Mesenteric fat pad (tissue), 1 donor: ENCODE measurements at places on chromosomes 7 and 10. TPM values are rescaled to one million over a fixed set of nuclear protein-coding genes. Genes with fewer than 3 reads are reported as not detected.

DNA sequence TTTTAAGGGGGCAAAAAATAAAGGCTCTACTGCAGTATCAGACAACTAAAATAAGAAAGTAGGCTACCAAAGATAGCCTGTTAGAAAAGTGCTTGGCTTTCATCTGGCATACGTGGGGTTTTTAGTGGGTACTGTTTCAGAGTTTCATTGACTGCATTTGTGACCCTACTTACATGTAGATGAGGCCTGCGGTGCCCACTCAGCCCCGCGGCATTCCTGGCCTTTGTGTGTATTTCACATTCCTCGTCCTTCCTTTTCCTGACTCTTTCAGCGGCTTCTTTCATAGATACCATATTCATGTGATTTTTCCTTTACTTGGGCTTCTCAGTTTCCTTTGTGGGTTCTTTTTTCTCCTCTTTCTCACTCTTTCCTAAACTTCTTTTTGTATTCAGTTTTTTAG is 50.7 kb downstream of the UBE3C start:
- no peak for DNase-seq

DNA sequence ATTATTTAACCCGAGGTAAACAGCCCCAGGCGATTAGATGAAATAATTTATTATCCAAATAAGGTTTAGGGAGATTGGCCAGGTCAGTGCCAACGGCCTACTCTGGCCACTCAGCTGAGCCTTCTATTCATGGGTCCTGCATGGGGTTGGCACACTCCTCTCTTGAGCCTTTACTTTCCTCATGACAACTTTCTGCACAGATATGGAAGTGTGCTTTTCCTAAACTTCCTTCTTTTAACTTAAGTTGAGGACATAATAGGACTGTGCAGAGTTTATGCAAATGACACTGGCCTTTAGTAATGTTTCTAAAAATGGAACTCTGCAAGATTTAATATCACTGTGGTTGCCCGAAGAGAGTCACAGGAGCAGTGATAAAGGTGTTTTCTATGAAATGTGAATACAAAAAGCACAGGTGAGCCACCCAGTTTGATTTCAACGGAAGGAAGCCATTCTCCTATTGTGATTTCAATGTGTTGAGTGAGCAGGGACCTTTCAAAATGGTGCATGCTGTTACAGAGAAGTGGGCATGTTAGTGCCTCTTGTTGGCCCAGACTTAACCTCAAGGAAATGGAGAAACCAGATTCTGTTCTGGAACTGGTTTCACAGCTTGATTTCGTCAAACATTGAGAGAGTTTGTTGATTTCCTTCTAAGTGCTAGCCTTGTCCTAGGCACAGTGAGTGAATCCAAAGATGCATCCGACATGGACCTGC is 55.7 kb downstream of the LYZL2 start:
- no peak for DNase-seq

- no peak for DNase-seq
These were observed 25.3 kb downstream of the GARIN1A start for GRCh38 chr7:128697302-128697905.

DNA sequence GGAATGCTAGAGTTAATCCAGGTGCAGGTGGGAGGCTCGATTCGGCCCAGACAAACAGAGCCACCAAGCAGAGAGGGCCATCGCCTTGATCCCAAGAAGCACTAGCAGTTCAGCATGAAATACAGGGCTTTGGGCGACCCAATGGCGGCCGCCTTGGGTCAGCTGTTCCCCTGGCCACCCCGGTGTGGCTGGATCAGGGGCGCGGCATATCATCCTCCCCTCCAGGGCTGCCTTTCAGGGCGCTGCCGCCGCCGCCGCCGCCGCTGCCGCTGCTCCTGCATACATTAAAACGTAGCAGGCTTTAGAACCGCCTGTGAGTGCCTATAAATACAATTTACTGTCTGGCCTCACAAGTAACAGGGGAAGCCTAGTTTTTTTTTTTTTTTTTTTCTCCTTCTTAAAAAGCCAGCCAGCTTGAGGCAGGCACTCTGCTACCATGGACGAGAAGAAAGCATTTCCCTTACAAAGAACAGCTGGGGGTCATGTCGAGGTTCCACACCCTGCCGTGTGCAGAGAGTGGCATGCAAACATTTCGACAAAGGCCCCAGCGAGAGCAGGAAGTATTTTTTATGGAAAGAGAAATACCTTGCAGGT is 57.7 kb upstream of the EFCAB10 start:
- no peak for DNase-seq

DNA sequence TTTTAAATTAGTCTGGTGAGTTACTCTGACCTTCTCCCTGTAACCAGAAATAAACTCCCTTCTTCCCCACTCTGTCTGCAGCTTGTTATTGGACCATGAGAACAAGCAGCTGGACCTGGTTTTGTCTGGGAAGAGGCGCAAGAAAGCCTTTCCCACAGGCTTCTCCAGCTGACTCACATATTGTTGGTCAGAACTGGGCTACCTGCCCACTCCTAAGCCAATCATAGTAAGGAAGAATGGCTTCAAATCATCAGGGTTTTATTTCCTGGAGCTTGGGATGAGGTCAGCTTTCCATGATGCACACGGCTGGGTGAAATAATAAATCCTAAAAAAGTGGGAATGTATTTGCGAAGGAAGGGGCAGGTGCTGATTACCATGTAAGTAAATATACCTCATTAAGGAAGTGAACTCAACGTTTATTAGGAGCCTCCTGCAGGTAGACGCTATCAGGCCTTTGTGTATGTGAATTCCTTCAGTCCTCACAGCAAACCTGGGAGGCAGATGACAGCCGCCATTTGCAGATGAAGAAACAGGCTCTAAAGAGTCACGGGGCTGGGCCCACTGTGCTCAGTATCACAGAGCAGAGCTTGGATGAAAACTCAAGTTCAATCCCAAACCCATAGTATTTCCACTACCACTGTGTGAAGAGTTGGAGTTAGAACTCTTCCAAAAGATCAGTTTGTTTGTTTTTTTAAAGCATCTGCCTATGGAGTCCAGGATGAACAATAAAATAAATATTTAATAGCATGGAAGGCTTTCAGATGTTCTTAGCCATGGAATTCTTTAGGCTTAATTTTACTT is 32.8 kb downstream of the IL15RA start:
- no peak for DNase-seq

- no peak for DNase-seq
These were observed 13.4 kb upstream of the SLIT1 start for GRCh38 chr10:97199152-97199551.

DNA sequence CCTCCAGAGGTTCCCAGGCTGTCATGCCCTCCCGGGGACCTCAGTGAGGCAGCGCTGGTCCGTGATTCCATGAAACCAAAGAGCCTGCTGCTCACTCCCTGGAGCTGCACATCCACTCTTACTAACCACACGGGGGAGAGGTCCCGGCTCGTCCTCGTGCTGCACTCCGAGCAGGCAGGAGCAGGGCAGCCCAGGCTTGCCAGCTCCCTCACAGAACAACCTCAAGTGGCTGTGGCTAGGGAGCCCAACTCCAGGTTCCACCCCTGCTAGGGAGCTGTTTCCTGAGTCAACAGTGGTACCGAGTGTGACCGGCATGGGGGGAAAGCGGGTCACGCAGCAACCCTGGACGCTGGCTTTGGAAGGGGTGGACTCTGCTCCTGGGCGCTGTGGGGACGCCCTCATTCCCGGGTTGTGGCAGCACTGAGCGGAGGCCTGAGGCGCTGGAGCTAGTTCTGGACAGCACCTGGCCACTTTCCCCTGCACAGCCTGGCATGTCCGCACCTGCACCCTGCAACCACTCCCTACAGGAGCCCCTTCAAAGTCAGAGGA is 27.9 kb upstream of the PPP2R2D start:
- DNase-seq, result no peak

OR2A42 gene
- total RNA-seq, result not detected

GRCh38 chr7:134946260-134946659 is 40.0 kb upstream of the AGBL3 start:
- no peak for DNase-seq

DNA sequence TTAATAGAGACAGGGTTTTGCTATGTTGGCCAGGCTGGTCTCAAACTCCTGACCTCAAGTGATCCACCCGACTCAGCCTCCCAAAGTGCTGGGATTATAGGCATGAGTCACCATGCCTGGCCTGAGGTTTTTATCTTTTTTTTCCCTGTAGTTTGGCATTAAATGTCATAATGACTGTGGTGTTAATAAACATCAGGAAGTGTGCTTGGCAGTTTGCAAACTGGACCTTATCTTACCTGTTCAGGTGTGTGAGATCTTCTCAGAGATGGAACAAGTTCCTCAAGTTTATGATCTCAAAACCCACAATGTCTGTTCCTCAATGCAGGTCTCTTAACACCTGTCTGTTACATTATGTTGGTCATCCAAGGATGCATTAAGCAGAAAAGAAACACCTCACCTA is 80.0 kb downstream of the ARID5B start:
- DNase-seq, result no peak

GRCh38 chr10:132175907-132176581 is 10.7 kb upstream of the DPYSL4 start:
- DNase-seq, result no peak

DNA sequence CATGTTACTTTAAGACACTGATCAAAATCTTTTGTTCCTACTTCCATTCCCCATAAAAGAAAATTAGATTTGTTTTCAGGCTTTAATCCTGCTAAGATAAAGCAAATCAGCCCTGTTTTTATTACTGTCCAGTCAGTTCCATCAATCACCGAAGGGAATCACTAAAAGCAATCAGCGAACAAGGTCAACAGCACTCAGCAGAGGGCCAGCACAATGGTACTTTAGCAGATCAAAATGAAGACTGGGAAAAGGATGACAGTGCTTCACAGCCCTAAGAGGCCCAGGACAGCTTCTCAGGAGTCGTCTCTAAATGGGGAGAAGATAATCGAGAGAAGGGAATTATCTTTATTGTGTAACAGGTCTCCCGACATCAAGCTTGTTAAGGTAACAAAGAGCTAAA is 32.7 kb downstream of the SEM1 start:
- DNase-seq, result no peak

NME8 gene
- 0.45 TPM for total RNA-seq

DNA sequence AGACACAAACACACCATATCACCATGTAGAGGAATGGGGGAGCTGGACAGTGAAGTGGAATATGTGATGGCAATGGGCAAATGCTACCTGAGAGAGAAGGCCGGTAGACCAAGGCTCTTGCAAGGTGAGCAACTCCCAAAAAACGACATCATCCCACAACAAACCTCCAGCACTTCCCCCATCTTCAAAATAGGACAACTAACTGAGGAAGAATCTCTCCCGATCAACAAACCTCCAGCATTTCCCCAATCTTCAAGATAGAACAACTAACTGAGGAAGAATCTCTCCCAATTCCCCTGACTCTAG is 387.2 kb downstream of the PARD3 start:
- no peak for DNase-seq

DNA sequence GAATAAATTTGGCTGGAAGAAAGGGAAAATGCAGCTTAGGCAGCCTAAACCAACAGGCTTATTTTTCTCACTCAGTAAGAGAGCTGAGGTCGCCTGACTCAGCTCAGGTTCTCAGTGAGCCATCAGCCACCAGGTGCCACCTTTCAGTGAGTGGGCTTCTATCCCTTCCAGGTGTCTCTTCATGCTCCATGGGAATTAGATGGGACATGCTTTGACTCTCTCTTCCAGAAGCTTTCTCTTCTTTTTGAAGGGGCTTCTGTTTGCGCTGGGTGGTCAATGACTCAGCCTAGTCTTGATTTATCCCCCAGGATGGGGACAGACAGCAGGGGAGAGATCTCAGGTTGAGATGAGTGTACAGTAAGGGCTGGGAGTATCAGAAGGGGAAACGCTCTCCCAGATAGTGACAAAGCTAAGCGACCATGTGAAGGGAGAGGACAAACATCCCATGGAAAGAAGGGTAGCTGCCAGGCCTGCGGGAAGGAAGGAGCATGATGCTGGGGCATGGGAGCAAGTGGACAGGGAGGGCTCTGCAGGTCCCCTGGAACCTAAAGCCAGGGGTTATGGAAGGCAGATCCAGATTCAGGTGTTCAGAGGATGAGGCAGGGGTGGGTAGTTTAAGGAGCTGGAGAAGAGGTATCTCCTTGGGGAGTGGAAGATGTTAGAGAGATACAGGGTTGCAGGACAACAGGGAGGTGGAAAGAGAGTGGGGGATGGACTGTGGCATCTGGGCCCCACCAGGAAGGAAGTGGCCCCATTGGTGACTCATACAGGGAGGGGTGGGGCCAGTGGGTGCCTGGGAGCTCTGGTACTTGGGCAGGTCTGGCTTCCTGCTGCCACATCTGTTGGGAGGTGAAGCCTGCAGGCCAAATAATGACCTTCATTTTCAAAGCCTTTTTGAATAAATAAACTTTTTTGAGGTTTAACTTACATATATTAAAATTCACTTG is 32.5 kb downstream of the OGDH start:
- no peak for DNase-seq

GRCh38 chr10:22325272-22326144 is 4.6 kb downstream of the BMI1 start:
- DNase-seq, result peak; percentile 93

DNA sequence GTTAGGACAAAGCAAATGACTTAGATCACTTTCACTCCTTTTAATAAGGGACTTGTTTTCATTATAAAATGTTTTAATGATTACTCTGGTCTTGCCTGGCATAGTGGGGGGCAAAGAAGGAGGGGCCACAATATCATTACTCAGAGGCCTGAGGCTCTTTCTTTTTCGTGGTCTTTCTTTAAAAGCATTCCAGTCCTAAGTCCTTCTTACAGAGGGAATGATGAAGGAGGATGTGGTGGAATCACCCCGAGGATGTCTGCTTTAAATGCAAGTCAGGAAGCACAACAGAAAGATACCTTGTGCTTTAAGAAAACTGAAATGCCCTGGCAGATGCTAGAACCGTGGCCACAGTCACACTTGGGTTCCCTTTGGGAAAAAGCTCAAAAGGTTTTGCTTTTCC is 379.1 kb downstream of the INHBA start:
- no peak for DNase-seq

ATP5MK gene
- 348 TPM for total RNA-seq

DNA sequence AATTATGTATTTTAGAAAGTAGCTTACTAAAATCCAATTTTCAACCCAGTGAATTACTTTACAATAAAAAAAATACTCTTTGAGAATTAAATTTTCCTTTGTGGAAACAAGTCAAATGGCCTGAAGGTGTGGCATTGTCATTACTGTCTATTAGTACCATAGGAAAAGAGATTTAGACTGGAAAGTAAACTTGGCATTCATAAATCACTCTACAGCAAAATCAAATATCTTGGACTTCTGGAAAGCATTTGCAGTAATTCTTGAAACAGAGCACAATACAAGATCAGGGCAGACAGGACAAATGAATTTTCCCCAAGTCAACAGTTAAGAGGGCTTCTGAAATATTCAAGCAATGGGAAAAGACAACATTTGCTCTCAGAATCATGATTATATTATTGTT is 28.0 kb upstream of the SEMA3C start:
- DNase-seq, result no peak

HOXA13 gene
- 1.9 TPM for total RNA-seq

DNA sequence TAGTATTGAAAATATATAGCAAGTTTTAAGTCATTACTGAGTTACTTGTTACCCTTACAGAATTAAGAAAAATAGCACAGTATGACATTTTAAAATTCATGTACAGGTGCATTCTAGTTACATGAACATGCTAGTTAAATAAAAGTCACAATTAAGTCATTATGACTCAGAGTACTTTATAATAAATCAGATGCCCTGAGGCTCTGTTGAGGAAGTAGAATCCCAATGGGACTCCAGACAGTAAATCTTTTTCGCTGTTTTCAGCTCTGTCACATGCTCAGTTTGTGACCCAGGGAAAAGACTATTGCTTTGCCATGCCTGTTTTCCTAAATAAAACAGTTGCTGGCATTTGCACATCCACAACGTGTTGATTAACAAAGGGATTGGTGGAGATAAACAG is 21.0 kb downstream of the NUDT13 start:
- no peak for DNase-seq

PIP gene
- total RNA-seq, result not detected

- DNase-seq, result no peak
These were observed 76.1 kb upstream of the LYZL2 start for GRCh38 chr10:30705625-30706149.

- no peak for DNase-seq
These were observed 344.2 kb upstream of the ADARB2 start for GRCh38 chr10:2081501-2081900.
